SJCRH30 (cell line): ENCODE measurements at places on chromosomes 3 and 15. TPM values are rescaled to one million over a fixed set of nuclear protein-coding genes. Genes with fewer than 3 reads are reported as not detected.

DNA sequence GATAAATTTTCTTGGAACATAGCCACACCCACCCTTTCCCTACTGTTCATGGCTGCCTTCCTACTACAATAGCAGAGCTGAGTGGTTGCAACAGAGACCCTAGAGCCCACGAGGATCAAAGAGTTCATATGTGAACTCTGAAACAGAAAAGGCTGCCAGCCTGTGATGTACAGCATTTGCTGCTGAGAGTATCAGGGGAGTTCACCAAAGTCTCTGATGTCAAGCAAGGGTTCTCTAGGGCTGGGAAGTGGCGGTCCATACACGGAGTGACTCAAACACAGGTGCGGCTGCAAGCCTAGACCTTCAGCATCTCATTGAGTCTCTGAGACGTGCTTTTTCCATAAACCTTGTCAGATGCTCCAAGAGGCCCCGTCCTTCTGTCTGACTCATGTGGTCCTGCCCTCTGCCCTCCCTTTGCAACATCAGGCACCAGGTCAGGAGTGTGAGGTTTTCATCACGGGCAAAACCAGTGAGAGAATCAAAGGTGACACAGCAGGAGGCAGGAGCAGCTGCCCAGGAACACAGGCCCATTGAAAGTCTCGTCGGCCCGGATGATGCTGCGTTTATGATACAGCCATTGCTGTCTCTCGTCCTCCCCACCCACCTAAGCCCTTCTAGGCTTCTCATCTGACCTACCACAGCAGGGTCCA, 42.9 kb downstream of the PCSK6 start:
- H3K27me3 ChIP-seq = no peaks in the 10 kb centered on the region
- no peak overlapping the region for H3K27ac ChIP-seq
- H3K36me3 ChIP-seq = no peaks in the 10 kb centered on the region

- no peaks in the 10 kb centered on the region for H3K27me3 ChIP-seq
- peaks cover 13% of the 10 kb centered on the region; the same call in 1 of the 2 replicates for H3K4me1 ChIP-seq
- H3K27ac ChIP-seq = no peak overlapping the region
- H3K4me3 ChIP-seq = no peak overlapping the region
- H3K36me3 ChIP-seq = no peaks in the 10 kb centered on the region
Observed at GRCh38 chr15:69145694-69146492, 14.5 kb upstream of the GLCE start.

- peak overlapping the region; percentile 62 for H3K27ac ChIP-seq
- H3K27me3 ChIP-seq = no peaks in the 10 kb centered on the region
- H3K4me3 ChIP-seq = no peak overlapping the region
Observed at GRCh38 chr3:101036676-101037075, 43.5 kb upstream of the ABI3BP start.

DNA sequence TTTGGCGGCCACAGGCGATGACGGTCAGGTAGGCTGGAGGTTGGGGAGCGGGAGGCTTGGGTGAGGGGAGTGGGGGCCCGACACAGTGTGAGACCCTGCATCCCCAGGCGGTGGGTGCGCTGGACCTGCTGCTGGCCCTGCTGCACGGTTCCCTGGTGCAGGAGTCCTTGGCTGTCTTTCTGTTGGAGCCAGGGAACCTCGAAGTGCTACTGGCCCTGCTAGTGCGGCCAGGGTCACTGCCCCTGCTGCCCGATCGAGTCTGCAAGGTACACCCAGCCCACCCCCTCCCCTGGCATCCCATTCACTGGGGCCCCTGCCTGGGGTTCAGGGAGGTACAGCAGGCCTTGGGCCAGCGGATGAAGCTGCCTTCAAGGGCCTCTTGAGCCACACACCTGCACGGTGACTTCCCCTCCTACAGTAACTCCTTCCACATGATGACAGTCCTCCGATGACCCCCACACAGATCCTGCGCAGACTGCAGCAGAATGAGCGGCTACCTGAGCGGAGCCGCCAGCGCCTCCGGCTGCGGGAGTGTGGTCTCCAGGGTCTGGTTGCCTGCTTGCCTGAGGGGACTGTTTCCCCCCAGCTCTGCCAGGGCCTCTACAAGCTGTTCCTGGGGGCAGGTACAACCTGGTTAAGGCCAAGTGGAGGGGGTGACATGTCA, 19.5 kb downstream of the NBEAL2 start:
- H3K36me3 ChIP-seq = no peaks in the 10 kb centered on the region
- no peaks in the 10 kb centered on the region for H3K27me3 ChIP-seq
- peaks cover 12% of the 10 kb centered on the region for H3K4me1 ChIP-seq
- no peak overlapping the region for H3K27ac ChIP-seq
- no peak for DNase-seq
- H3K4me3 ChIP-seq = no peak overlapping the region

- no peak for DNase-seq
- H3K36me3 ChIP-seq = no peaks in the 10 kb centered on the region
- no peaks in the 10 kb centered on the region for H3K4me1 ChIP-seq
- no peak overlapping the region for H3K4me3 ChIP-seq
- no peak overlapping the region for H3K27ac ChIP-seq
Observed at GRCh38 chr3:162774613-162775100, 1278.0 kb downstream of the OTOL1 start.

- no peaks in the 10 kb centered on the region for H3K4me1 ChIP-seq
- no peaks in the 10 kb centered on the region for H3K36me3 ChIP-seq
- H3K4me3 ChIP-seq = no peak overlapping the region
- no peak for DNase-seq
- H3K27me3 ChIP-seq = no peaks in the 10 kb centered on the region
Observed at GRCh38 chr3:135147657-135148056, 352.6 kb downstream of the EPHB1 start.

- peak overlapping the region; percentile 73 for H3K4me3 ChIP-seq
- peak; percentile 78 for DNase-seq
- peak overlapping the region; percentile 35; the same call in 1 of the 2 replicates for H3K27ac ChIP-seq
- no peaks in the 10 kb centered on the region for H3K36me3 ChIP-seq
Observed at GRCh38 chr3:48847053-48847503, 596 bp downstream of the PRKAR2A start.

Gene CELSR3
- 1.1 and 1.7 TPM in 2 replicates for total RNA-seq

Gene SLC2A2
- not detected in 2 replicates for total RNA-seq

Gene TRIM71
- 0.05 TPM in 1 of 2 replicates, not detected in the other for total RNA-seq

Gene PBRM1
- 60.0 and 64.2 TPM in 2 replicates for total RNA-seq

Gene GABRR3
- 0.03 TPM in 1 of 2 replicates, not detected in the other for total RNA-seq
